Small intestine (tissue), 16 donors: ENCODE measurements at places on chromosomes 6 and 20. TPM values are rescaled to one million over a fixed set of nuclear protein-coding genes. Genes with fewer than 3 reads are reported as not detected.

DNA sequence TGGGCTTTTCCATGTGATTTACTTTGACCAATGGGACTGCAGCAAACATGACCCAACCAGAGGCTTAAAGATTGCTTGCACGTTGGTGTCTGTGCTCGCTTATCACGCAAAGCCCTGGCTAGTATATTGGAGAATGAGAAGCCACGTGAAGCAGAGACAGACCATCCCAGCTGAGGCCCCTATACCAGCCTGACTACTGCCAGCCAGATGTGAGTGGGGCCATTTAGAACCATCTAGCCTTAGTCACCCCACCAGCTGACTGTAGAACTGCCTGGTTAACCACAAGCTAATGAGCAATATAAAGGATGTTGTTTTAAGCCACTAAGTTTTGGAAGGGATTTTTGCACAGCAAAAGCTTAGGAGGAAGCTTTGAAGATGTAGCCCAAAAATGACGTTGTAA is 74.5 kb downstream of the MACROD2 start:
- no peaks in the 10 kb centered on the region for H3K27me3 ChIP-seq
- H3K4me1 ChIP-seq, result no peaks in the 10 kb centered on the region
- DNase-seq, result no peak

- peaks cover 24% of the 10 kb centered on the region for H3K27me3 ChIP-seq
- no peak overlapping the region for H3K4me3 ChIP-seq
- H3K4me1 ChIP-seq, result no peaks in the 10 kb centered on the region
- H3K36me3 ChIP-seq, result no peaks in the 10 kb centered on the region
Observed at GRCh38 chr20:63154395-63154794, 61.5 kb downstream of the YTHDF1 start.

DNA sequence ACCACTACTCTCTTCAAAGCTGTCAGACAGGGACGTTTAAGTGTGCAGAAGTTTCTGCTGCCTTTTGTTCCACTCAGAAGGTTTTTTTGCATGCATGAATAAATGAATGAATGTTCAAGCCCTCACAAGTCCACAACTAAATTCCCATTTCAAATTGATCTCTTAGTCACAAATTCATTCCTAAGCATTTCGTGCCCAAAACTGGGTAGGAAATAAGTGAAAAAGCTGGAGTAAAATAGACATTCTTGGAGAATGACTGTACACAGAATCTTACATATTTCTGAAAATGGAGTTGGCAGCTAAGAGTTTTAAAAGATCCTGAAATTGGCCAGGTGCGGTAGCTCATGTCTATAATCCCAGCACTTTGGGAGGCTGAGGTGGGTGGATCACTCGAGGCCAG is 117.6 kb downstream of the PERP start:
- H3K4me1 ChIP-seq, result no peaks in the 10 kb centered on the region
- H3K27ac ChIP-seq, result no peak overlapping the region
- DNase-seq, result no peak
- no peak overlapping the region for H3K4me3 ChIP-seq
- no peaks in the 10 kb centered on the region for H3K27me3 ChIP-seq

DNA sequence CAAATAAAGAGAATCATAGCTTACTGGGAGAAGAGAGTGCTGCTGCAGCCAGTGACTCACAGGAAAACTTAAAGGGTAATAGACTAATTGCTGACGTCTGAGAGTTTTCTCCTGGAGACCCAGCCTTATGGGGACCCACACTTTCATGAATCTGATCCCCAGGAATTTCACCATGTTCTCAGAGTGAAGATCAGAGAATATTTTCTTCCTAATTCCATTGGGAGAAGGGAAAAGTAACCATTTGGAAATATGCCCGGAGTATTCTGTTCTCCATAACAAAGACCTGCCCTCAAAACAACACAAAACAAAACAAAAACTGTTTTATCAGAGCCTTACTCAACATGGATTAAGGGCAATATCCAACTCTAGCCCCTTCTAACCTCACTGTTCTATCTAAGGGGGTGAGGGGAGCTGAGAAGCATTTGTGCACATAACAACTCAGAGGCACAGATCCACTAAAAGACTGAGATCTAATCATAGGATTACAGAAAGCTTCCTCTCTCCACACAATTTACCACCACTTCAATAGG is 168.2 kb upstream of the SSTR4 start:
- H3K4me3 ChIP-seq, result no peak overlapping the region
- H3K4me1 ChIP-seq, result no peaks in the 10 kb centered on the region
- no peak overlapping the region for H3K27ac ChIP-seq
- H3K27me3 ChIP-seq, result no peaks in the 10 kb centered on the region
- no peaks in the 10 kb centered on the region for H3K36me3 ChIP-seq

DNA sequence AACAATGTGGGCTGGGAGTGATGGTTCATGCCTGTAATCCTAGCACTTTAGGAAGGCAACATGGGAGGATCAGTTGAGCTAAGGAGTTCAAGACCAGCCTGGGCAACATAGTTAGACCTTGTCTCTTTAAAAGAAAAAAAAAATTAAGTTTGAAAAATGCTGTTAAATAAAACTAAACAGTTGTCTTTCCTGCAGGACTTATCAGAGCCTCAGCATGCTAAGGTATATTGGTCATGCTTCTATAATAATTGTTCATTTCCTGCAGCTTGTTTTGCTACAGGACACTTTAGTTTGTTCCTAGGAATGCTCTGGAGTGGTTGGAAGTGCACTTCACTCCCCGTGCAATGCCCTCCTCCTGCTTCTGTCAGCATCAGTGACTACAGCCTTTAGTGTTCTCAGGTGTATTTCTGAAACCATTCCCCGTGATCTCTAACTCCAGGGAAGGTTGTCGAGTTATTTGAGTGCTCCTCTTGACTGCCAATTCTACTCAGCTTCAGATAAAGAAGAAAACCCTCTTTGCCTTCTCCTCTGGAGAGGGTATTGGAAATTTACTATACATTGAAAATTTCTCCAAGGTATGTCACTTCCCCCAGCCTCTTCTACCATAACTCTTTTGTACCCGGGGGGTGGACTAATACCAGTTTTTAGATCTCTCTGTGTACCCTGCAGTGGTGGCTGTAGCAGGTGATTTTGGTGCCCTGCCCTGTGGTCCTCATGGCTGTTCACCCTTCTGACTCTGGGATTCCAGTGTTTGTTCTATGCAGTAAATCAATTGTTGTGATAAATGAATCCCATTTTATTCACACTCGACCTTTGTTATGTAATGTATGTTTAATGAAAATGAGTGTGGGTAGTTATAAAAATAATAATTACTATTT is 33.8 kb downstream of the NHLRC1 start:
- H3K4me3 ChIP-seq, result no peak overlapping the region
- H3K27ac ChIP-seq, result no peak overlapping the region
- H3K27me3 ChIP-seq, result no peaks in the 10 kb centered on the region
- DNase-seq, result no peak
- no peaks in the 10 kb centered on the region for H3K36me3 ChIP-seq

- H3K4me3 ChIP-seq, result no peak overlapping the region
- no peak for DNase-seq
- no peaks in the 10 kb centered on the region for H3K36me3 ChIP-seq
Observed at GRCh38 chr6:91140449-91140848, 553.6 kb upstream of the MAP3K7 start.

GRCh38 chr20:45950330-45950646 is 15.8 kb downstream of the PCIF1 start:
- H3K4me1 ChIP-seq, result no peaks in the 10 kb centered on the region
- no peak for DNase-seq
- no peaks in the 10 kb centered on the region for H3K27me3 ChIP-seq
- no peak overlapping the region for H3K4me3 ChIP-seq
- peaks cover 10% of the 10 kb centered on the region for H3K36me3 ChIP-seq
- H3K27ac ChIP-seq, result no peak overlapping the region

DNA sequence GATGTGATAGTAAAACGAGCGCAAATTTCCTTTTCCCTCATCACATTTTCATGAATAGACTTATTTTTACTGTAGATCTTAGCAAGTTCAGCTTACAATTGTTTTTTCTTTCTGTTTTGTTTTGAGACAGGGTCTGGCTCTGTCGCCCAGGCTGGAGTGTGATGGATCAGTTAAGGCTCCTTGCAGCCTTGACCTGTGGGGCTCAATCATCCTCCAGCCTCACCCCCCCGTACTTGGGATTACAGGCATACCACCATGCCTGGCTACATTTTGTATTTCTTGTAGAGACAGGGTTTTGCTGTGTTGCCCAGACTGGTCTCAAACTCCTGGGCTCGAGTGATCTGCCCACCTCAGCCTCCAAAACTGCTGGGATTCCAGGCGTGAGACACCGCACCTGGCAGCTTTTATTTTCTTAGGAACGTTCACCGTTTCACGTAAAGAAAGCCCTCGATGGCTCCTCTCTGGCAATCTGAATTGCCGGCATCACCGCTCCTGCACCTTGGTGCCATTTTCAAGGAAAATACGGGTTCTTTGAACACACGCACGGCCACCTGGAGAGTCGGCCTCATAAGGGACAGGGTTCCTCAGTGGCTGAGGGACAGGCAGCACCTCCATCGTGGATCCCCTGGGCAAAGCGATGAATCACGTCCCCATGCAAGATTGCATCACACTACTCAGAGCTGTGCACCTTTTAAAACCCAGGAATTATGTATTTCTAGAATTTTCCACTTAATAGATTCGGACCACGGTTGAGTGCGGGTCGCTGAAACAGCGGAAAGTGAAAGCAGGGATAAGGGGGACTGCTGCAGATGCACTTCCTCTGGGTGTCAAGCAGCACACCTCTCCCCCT is 78.7 kb downstream of the IRF4 start:
- no peak overlapping the region for H3K27ac ChIP-seq
- H3K4me3 ChIP-seq, result no peak overlapping the region
- no peaks in the 10 kb centered on the region for H3K27me3 ChIP-seq

The PDE10A gene
- 2.0 TPM for polyA plus RNA-seq

GRCh38 chr6:133833949-133834359 is 55.0 kb upstream of the TCF21 start:
- H3K27ac ChIP-seq, result no peak overlapping the region
- H3K4me1 ChIP-seq, result no peaks in the 10 kb centered on the region
- no peak for DNase-seq
- H3K27me3 ChIP-seq, result no peaks in the 10 kb centered on the region

The NRSN1 gene
- 0.53 TPM for polyA plus RNA-seq

The MYB gene
- polyA plus RNA-seq, result 2.7 TPM

DNA sequence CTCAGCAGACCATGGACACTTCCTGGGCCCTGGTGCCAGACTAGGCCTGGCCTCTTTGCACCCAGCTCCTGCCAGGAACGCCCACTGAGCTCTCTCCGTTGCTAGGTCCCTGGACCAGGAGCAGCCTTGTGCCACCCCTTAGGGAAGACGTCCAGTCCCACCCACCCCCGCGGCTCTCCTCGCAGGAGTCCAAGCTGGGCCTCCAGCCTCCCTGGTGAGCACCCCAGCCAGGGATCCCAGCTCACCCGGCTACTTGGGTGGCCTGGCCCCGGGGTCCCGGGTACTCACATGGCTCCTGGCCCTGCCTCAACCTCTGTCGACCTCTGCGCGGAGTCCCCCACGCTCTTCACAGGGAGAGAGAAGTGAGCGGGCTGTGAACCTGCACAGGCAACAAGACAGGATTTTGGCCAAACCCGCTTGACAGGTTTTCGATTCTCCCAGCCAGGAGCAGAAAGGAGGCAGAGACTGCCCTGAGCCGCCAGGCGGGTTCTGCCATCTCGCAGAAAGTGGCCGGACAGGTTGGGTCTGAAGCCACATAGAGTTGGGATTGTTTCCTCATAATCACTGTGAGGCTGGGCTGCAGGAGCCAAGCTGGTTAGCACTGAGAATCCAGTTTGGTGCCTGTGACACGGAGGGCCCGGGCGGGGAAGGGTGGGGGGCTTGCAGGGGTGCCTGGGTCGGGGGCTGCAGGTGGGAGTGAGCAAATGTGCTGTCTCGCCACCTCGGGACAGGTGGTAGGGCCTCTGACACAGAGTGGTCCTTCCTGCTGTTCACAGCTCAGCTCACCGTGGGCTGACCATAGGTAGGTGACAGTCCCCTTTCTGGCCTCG is at the start of gene RBBP8NL:
TSS of gene RBBP8NL (minus strand) at position 368 of the 830 bp plus-strand sequence. CDS start 7,892 bp downstream, outside the sequence.
- H3K4me1 ChIP-seq, result peaks cover 87% of the 10 kb centered on the region
- DNase-seq, result peak; percentile 90
- peak within 1 kb of the TSS; percentile 31 for H3K4me3 ChIP-seq
- no peaks in the 10 kb centered on the region for H3K27me3 ChIP-seq
- no peaks in the 10 kb centered on the region for H3K36me3 ChIP-seq

DNA sequence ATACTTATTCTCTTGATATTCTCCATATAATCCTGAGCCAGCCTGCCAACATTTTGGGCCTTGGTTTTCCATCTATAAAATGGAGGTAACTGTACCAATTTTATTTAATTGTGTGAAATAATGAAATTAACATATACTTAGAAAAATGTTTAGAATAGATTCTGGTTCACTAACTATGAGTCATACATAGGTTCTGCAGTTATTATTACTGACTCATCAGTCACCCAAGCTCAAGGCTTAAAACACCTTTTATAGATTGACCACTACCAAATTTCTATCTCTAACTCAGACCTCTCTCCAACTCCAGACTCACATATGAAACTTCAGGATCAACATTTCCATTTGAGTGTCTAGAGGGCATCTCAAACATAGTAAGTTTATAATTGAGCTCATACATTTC is 1277.2 kb upstream of the GJE1 start:
- DNase-seq, result no peak
- no peaks in the 10 kb centered on the region for H3K4me1 ChIP-seq
- H3K36me3 ChIP-seq, result no peaks in the 10 kb centered on the region
- H3K27ac ChIP-seq, result no peak overlapping the region
- H3K4me3 ChIP-seq, result no peak overlapping the region
- no peaks in the 10 kb centered on the region for H3K27me3 ChIP-seq

GRCh38 chr20:19768325-19768842 is 10.3 kb downstream of the RIN2 start:
- H3K4me1 ChIP-seq, result peaks cover 2% of the 10 kb centered on the region
- DNase-seq, result no peak
- no peak overlapping the region for H3K4me3 ChIP-seq
- peaks cover 6% of the 10 kb centered on the region for H3K36me3 ChIP-seq
- no peaks in the 10 kb centered on the region for H3K27me3 ChIP-seq
- no peak overlapping the region for H3K27ac ChIP-seq

The VIP gene
- polyA plus RNA-seq, result not detected

GRCh38 chr6:47512872-47513271 is 35.3 kb downstream of the CD2AP start:
- H3K36me3 ChIP-seq, result peaks cover 15% of the 10 kb centered on the region
- DNase-seq, result peak; percentile 21
- no peak overlapping the region for H3K4me3 ChIP-seq
- H3K27me3 ChIP-seq, result no peaks in the 10 kb centered on the region

GRCh38 chr20:19137641-19138040 is 74.8 kb upstream of the SLC24A3 start:
- no peak for DNase-seq
- H3K27me3 ChIP-seq, result no peaks in the 10 kb centered on the region
- H3K4me3 ChIP-seq, result no peak overlapping the region
- no peaks in the 10 kb centered on the region for H3K36me3 ChIP-seq
- no peak overlapping the region for H3K27ac ChIP-seq
- H3K4me1 ChIP-seq, result no peaks in the 10 kb centered on the region

The GINS1 gene
- 7.8 TPM for polyA plus RNA-seq

The TREML2 gene
- not detected for polyA plus RNA-seq

The PPP1R14C gene
- 10.7 TPM for polyA plus RNA-seq

- H3K36me3 ChIP-seq, result no peaks in the 10 kb centered on the region
- no peak for DNase-seq
Observed at GRCh38 chr20:56689318-56689717, 60.2 kb downstream of the TFAP2C start.

The PEX6 gene
- 34.6 TPM for polyA plus RNA-seq
